ENCODE measurements at places on chromosomes 6 and 20. TPM values are rescaled to one million over a fixed set of nuclear protein-coding genes. Genes with fewer than 3 reads are reported as not detected.

The TFEB gene
- 6.1 TPM for polyA plus RNA-seq

The RNF144B gene
- 3.6 TPM for polyA plus RNA-seq

The TAAR1 gene
- polyA plus RNA-seq: not detected

The KCNK16 gene
- not detected for polyA plus RNA-seq

The ADGRF5 gene
- not detected for polyA plus RNA-seq

The WFDC5 gene
- polyA plus RNA-seq: not detected

The LTB gene
- 1,173 TPM for polyA plus RNA-seq

The PBOV1 gene
- polyA plus RNA-seq: not detected

The SRSF12 gene
- polyA plus RNA-seq: 0.05 TPM

The HLA-DMA gene
- 23.7 TPM for polyA plus RNA-seq

The PDYN gene
- not detected for polyA plus RNA-seq

The MCHR2 gene
- not detected for polyA plus RNA-seq

The SIRPA gene
- polyA plus RNA-seq: not detected
